ENCODE measurements at places on chromosomes 7 and 10.

DNA sequence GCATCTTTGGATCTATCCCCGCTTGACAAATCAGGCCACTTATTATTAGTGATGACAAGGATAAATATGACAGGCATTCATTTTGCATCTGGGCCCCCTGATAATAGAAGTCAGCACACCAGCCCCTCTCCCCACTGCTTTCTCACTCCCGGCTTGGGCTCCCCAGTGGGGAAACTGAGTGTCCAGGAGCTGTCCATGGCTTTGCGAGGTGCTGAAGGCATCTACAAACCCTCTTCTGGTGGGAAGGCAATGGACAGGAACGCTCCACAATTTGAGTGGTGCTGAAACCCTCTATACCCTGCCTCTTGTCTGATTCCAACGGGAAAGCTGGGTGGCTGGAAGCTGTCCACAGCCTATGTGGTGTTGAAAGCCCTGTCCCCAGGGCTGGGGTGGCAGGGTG, 61.7 kb upstream of the PCBD1 start:
- DNase-seq: no peak

DNA sequence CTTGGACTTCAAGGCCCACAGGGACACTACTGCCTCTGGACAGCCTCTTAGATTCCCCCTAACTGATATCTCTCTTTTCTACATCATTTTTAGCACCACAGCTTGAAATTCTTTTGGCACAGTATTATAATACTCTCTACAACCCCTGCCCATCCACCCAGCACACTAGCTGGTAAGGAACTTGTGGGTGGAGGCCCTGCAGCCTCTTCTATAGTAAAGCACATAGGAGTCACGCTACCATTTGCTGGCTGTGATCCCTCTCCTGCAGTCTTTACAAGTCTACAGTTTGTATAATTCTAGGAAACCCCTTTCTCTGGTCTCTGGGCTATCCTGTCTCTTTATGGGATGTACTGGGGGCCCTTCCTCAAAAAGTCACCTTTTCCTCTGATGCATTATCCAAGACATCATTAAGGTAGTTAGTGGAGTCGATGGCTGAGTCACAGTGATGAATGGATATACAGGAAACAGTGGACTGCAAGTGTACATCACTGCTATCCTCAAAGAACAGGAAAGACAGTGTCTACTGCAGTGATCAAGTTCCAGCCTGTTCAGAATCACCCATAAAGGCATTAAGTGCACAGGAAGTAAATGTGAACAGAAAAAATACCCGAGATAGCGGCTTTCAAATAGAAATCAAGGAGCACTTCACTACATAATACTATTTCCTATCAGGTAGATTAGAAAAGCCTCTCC, 54.4 kb downstream of the STK17A start:
- DNase-seq: no peak

DNA sequence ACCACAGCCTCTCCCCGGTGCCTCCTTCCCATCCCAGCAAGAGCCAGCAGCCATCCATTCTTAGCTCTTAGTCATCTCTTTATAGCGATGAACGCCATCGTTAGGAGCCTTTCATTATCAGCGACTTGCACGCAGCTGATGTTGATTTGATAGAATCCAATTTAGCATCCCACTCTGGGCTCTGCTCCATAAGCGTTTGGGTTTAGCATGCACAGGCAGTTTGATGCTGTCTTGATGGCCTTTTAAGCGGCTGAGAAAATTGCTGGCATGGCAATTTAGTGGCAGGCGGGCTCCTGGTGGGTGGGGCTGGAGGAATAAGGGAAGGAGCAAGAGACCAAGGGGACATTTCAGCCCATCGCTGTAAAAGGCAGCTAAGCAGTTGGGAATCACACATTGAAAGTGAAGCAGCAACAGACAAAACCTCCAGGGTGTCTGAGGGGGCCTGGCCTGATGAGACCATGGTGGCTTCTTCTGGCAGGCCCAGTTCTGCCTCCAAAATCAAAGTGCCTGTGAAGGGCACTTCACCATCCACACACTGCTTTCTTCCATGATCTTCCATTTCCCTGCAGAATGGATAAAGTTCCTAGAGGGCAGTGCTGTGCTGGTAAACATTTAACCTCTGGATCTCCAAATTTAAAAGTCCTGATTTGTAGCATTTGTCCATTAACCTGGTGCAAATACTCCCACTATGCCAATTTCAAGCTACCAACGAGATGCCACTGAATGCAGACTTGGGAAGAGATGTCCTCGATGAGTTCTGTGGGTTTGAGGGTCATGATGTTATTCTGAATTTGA, 107.8 kb upstream of the PLXNA4 start:
- DNase-seq: peak; percentile 46

DNA sequence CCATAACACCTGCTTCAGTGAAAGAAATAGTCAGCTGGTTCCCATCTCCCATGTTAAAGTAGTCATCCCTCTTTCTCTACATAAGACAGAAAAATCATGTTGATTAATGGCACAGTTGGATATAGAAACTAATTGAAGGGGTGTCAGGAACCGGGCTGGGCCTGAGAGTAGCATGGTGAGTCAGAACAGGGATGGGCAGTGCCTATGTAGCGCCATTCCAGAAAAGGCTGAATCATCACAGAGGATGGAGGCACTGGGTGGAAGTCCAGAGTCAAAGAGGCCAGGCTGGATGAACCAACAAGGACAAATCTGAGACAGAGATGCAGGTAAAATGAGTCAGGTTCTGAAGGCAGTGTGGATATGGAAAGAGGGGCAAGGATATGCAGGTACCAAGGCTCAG, 201.2 kb downstream of the LHFPL3 start:
- DNase-seq: no peak

- no peak for DNase-seq
Measured at GRCh38 chr10:43375401-43376020, 4.1 kb downstream of the FXYD4 start.

- no peak for DNase-seq
Measured at GRCh38 chr7:70717553-70718329, 414.2 kb upstream of the GALNT17 start.

- peak; percentile 61 for DNase-seq
Measured at GRCh38 chr7:105934572-105935185, 28.4 kb upstream of the CDHR3 start.

GRCh38 chr10:6385665-6386064, 182.9 kb downstream of the PFKFB3 start:
- no peak for DNase-seq

GRCh38 chr10:124206616-124207015, 113.2 kb upstream of the CHST15 start:
- no peak for DNase-seq

- DNase-seq: no peak
Measured at GRCh38 chr7:22663721-22664120, 63.3 kb upstream of the IL6 start.

DNA sequence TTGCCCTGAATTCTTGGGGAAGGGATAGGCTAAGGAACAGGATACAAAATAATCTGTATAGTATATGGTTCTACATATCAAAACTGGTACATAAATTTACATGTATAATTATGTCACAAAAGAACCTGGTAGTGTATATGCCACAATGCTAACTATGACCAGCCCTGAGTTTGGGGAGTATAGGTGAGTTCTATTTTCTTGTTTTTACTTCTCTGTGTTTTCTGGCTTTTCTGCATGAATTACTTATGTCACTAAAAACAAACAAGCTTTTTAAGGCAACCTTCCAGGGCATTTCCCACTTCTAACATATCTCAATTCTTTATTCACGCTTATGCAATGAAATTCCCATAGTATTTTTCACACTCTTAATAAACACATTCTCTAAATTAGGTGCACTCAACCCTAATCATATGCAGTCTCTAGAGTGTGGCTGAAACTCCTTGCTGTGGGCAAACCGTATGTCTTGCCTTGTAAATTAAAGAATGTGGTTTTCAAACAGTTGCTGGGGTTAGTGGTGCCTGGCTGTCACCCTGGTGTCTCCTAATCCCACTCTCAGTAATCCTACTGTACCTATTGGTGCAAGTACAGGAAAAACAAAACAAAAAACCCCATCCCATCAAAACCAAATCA, 14.0 kb upstream of the INSIG1 start:
- no peak for DNase-seq

DNA sequence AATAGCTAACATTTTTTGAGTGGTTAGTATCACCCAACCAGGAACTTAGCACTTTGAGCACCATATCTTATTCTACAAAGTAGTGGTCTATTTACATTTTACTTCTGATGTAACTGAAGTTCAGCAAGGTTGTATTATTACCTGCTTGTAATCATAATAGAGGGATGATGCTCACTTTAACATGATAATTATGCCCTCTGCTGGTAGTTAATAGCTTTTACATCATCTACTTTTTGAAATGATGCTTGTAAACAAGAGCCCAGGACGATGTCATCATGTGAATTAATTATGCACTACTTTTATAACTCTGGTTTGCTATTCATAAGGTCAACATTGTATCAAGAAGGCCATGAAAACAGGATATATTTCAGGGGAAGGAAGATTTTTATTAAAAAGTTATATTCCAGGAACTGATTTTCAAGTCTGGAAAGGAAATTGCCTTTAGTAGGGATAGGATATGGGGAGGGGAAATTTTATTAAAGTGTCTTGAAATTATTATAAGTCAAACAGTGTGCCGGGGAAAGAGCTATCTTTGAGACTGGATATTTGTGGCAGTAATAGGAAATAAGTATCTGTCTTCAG, 80.3 kb upstream of the SCIN start:
- DNase-seq: peak; percentile 54

- no peak for DNase-seq
Measured at GRCh38 chr7:97623333-97623732, 108.6 kb upstream of the TAC1 start.

All from NCI-H82 (cell line).